Spinal cord (tissue), 10 donors: ENCODE measurements at places on chromosomes 4 and X. TPM values are rescaled to one million over a fixed set of nuclear protein-coding genes. Genes with fewer than 3 reads are reported as not detected.

UGT2B10 gene
- total RNA-seq = not detected

SLC39A8 gene
- 17.7 TPM for total RNA-seq

TCEAL3 gene
- 29.8 TPM for total RNA-seq

MYL5 gene
- 27.3 TPM for total RNA-seq

RAP2C gene
- 23.7 TPM for total RNA-seq

BTC gene
- 1.4 TPM for total RNA-seq

MID2 gene
- total RNA-seq = 15.5 TPM

SSX2B gene
- total RNA-seq = not detected

- no peak for DNase-seq
Observed at GRCh38 chrX:155330992-155331391, 3.4 kb downstream of the CLIC2 start.

GRCh38 chr4:70505151-70505748 lies 13.1 kb upstream of the AMTN start:
- peak; percentile 15 for DNase-seq

GRCh38 chr4:164138521-164138920 lies 615.4 kb upstream of the SMIM31 start:
- DNase-seq = no peak

GRCh38 chr4:185721190-185722028 lies 90.6 kb downstream of the SORBS2 start:
- no peak for DNase-seq

GRCh38 chr4:63777601-63778000 lies 631.6 kb downstream of the TECRL start:
- no peak for DNase-seq

GRCh38 chr4:105430811-105431210 lies 43.1 kb downstream of the PPA2 start:
- no peak for DNase-seq

DNA sequence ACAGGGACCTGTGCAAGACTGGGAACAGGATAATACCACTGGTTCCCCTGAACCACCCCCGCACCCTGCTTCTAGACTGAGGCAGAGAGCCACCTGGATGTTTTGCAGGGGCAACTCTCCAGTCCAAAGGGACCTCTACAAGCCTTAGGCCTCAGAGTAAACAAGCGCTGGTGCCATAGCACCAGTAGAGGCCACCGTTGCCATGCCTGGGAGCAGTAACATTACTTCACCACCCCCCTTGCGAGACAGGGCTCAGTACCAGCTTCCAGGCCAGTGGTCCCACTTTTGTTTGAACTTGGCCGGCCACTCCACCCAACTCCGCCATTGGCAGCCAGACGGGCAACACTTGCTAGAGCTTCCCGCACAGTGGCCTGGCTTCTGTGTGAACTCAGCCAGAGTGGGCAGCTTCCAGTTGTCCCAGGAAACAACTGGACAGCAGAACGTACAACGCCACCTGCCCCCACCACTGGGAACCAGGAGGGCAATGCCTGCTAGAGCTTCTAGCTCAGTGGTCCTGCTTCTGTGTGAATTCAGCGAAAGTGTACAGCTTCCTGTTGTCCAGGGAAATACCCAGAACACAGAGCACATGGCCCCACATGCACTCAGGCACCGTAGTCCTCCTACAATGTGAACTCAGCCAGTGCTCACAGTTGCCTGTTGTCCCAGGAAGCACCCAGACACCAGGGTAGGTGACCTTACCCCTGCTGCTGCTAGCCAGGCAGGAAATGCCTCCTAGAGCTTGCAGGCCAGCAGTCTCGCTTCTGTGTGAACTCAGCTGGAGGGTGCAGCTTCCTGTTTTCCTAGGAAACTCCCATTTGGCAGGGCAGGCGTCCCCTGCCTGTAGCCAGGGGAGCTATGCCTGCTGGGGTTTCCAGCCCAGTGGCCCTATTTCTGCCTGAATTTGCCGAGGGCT lies 39.9 kb upstream of the PCDH19 start:
- no peak for DNase-seq

DNA sequence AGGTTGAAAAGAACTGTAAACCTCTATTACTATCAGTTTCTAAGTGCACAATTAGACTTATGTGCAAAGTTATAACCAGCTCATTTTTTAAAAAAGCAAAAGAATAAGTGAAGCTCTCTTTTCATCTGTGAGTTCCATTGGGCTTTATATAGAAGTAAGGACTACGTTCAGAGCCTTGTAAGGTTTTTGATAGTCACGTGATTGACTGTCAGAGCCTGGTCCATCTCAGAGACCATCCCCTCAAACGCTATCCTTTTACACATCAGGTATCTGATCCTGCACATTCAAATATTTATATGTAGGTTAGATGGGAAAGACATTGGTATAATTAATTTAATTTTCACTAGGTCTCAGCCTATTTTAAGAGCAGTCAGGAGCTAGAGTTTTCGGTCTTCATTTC lies 279.3 kb downstream of the INPP4B start:
- no peak for DNase-seq

GRCh38 chr4:142913034-142913433 lies 66.9 kb upstream of the INPP4B start:
- no peak for DNase-seq

DNA sequence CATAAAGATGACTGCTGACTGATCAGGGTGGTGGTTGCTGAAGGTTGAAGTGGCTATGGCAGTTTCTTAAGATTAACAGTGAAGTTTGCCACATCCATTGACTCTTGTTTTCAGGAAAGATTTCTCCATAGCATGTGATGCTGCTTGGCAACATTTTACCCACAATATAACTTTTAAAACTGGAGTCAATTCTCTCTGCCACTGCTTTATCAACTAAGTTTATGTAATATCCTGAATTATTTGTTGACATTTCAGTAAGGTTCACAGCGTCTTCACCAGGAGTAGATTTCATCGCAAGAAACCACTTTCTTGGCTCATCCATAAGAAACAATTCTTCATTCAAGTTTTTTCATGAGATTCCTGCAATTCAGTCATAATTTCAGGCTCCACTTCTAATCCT lies 166.5 kb upstream of the SPRY1 start:
- DNase-seq = no peak

- no peak for DNase-seq
Observed at GRCh38 chrX:135591871-135592270, 71.4 kb downstream of the INTS6L start.

DNA sequence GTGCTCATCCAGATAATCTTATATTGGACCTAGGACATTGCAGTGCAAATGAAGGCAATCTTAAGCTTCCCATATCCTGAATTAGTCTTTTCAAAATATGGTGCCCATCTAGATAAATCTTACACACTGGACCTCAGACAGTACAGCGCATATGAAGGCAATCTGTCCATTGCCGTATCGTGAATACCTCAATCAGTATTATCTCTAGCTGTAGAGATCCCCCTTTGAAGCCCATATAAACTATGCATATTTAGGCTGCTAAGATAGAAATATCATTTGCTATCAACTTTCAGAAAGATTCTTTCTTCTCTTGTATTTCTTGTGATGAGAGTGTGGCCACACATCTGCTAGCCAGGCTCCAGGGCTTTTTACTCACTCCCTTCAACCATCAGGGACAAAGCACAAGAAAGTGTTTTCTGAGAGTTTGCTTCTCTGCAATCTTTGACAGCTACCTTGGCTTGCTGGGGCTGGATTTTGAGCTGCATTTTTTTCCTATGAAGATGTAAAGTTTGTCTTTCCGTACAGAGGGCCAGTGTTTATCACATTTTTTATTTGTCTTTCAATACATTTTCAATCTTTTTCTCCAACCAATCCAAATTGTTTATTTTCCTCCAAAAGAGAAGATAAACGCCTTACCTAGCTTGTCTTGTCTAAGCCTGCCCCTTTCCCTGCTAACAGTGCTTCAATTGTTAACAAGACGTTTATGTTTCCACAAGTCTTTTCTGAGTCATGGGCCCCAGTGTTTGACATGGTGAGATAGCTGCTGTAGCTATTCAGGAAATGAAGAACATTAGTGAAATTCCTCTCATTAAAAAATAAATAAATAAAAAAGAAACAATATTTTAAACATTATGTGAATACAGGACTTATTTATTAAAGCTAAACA lies 57.6 kb upstream of the FAT1 start:
- no peak for DNase-seq

- DNase-seq = no peak
Observed at GRCh38 chr4:107348188-107349050, 312.3 kb upstream of the DKK2 start.

DNA sequence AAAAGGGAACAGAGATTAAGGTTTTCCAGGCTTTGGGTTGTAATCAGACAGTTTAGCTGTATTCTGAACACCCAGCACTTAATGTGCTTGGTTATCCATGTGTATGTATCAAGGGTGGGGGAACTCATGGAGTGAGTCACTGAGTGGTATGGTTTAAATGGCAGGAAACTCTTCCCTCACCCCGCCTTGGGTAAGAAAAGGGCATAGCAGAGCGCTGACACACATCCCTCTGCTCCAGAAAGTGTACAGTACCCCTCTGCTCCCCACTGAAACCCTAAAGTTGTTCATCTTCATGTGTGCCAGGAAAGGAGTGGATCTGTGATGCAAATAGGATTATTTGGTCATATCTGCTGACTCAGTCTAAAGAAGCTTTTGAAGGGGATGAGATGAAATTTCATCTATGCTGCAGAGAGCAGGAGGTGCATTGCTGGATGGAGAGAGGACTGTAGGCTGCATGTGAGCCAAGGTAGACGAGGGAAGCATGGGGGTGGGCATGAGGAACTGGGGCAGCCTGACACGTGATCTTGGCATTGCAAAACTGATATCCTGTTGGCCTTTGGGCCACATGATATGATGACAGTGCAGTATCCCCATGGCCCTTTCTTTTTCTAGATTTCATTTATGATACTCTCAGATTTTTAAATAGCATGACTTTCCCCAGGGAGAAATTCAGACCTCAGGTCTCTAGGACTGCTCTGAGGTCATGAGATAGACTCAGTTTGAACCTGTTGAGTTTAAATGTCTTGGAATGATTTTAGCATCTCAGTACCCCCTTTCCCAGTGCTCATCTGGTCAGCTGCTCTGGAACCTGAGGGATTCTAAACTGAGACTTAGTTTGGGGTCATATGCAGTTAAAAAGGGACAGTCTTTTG lies 84.8 kb downstream of the TMEM164 start:
- no peak for DNase-seq

GRCh38 chr4:151990201-151990600 lies 229.4 kb upstream of the GATB start:
- DNase-seq = no peak

DNA sequence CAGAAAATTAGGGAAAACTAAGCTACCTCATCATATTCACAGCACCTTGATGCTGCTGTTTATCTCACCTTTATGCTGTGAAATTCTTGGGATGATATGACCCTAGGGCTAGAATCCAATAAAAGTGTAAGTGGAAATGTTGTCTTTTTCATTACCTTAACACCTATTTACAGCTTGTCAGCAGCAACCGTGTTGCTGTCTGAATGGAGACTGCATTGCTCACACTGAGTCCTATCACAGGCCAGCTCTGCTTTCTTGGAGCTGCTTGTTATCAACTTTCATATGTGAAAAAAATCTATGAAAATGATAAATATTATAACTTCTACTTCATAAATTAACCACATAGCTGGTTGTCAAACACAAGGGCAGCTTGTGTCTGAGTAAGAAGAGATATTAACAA lies 789.5 kb downstream of the TECRL start:
- DNase-seq = no peak

- DNase-seq = peak; percentile 65
Observed at GRCh38 chr4:85028910-85029309, 62.4 kb upstream of the WDFY3 start.
